ENCODE measurements at places on chromosomes 7 and 10.

DNA sequence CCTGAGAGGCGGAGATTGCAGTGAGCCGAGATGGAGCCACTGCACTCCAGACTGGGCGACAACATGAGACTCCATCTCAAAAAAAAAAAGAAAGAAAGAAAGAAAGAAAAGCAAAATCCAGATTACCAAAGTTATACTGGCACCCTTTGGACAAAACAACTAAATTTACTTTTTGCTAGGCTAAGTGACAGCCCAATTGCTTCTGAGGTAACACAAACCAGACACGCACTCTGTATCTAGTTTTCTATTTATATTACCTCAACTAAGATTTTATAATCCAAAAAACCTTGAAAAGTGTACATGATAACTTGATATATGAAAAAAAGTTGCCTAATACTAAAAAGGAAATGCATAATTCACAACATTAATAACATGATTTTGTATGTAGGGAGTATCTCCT is 12.9 kb downstream of the UBE2H start:
- DNase-seq, result no peak

GRCh38 chr7:80330434-80330833 is 181.4 kb downstream of the GNAT3 start:
- DNase-seq, result no peak

DNA sequence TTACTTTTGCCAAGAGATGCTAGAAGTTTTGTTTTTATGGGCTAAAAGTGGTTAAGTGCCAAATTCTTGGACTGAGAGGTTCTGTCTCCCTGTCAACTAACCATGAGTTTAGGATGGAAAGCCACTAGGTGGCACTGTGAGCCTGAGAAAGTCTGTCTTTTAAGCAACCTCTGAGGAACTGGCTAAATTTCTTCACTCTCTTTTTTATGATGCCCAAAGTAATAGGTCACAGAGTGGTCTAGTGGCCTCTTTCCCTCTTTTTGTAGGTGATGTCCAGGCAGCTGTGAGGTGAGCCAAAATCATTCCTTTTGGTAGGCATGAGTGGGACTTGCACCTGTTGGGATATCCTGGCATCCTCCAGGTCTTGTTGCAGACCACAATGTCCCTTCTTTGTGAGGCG is 56.8 kb downstream of the SND1 start:
- DNase-seq, result peak; percentile 85

- DNase-seq, result no peak
These were observed 180.7 kb upstream of the KLF14 start for GRCh38 chr7:130914554-130915294.

GRCh38 chr7:67875558-67875957 is 878.9 kb downstream of the TYW1 start:
- DNase-seq, result no peak

GRCh38 chr10:102072673-102073527 is 7.8 kb downstream of the HPS6 start:
- DNase-seq, result peak; percentile 87

DNA sequence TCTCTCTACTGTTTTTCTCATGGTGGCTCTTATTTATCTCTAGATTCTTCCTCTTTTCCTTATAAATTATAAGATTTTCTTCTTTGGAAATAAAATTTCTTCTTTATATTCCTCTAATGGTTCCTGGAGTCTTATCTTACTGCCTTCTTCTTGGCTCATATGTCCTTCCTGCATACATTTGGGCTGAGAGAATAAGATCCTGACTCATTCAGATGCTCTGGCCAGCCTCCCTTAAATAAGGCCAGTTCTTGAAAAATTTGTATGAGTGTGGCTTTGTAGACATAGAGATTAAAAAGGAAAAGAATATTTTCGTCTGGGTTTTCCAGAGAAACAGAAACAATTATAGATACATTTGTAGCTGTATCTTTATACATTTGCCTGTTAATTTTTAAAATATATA is 411.3 kb downstream of the KIF20B start:
- DNase-seq, result no peak

DNA sequence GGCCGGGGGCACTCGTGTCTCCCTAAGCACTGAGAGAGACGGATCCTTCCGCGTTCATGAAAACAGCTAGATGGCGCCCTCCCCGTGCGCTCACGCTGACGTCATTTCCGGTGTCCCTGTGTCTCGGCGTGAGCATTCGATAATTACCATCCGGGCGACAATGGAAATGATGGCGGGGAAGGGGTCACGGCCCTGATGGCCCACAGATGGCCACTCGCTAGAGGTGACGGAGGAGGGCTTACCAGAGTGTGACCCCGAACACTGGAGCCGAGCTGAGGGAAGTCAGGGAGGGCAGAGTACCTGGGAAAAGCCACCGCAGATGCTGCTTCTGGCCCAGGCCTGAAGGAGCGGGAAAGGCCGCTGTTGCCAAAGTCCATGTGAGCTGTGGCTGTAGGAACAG is 222.9 kb downstream of the TCERG1L start:
- DNase-seq, result no peak

DNA sequence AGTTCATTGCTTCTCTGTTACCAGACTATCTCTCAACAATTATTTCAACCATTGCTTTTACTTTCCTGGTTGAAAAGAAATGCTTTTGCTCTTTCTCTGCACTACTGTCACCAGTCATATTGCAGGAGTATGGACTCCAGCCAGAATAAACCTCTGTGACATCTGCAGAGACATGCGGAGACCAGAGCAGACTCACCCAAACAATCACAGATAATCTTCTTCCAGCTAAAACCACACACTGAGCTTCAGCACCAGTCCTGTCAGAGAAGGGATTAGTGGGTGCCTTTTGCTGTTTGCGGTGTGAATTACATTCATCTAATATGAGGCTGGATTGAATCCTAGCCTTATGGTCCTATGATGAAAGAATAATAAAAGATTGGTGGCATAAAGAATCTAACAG is 258.6 kb downstream of the CNTNAP2 start:
- no peak for DNase-seq

- no peak for DNase-seq
These were observed 1.2 kb downstream of the NPC1L1 start for GRCh38 chr7:44539669-44540506.

GRCh38 chr10:125828311-125828710 is 5.0 kb downstream of the BCCIP start:
- DNase-seq, result no peak

DNA sequence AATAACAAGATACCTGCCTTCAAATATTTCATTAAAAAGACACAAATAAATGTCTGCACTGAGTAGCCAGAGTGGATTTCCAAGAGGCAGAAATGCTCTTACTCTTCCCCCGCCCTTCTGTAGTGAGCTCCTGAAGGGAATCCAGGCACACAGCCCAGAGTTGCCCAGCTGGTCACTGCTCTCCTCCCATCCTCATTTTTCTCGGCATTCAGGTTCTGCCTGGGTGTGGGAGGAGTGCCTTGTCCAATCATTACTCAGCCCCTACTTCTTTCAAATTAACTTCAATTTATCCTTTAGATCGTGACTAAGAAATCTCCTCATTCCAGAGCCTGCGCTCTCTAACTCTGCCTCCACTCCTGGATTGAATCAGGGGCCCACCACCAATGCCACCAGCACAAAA is 12.2 kb downstream of the CCDC6 start:
- DNase-seq, result no peak

DNA sequence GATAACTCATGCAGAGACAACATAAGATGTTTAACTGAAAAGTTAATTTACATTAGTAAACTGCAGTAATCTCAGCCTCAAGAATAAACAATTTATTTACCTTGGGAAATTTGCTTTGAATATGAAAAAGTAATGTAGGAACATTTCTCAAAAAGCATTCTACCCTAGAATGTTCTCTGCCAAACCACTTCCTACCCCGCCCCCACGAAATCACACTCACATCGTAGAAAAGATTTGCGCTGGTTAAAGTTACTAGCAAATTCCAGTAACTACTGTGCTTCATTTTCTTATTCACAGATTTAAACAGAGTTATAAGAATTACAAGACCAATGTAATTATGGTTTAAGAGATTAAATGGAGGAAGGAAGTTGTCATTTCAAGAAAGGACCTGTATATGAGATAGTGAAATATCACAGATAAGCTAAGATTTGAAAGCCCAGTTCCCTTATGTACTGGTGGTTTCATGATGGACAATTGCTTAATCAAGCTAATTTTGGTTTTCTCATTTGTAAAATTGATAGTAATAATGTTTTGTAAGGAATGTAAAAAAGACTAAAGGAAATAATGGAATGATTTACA is 175.4 kb downstream of the GNAI1 start:
- no peak for DNase-seq

DNA sequence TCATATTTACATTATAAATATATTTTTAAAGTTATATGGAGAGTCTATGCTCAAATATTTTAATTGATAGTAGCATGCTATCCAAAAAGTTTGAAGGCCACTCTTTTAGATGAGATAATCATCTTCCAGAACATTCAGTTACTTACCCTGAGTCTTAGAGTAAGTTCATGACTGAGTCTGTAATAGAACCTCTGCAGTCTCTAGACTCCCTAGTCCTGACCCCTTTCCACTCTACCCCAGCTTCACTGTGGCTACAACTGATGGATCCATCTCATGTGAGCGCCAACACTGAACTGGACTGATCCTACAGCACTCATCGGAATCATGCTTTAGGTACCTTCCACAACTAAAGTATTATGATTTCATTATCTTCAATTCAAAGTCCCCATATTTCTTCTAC is 10.1 kb downstream of the HACD1 start:
- DNase-seq, result no peak

GRCh38 chr7:124460056-124460450 is 305.5 kb downstream of the GPR37 start:
- no peak for DNase-seq

GRCh38 chr10:75410132-75411005 is 8.8 kb upstream of the ZNF503 start:
- no peak for DNase-seq

- no peak for DNase-seq
These were observed 1.1 kb downstream of the PSMA2 start for GRCh38 chr7:42930889-42931288.

- DNase-seq, result no peak
These were observed 244.0 kb upstream of the CXCL12 start for GRCh38 chr10:44628921-44629320.

Measured in activated CD8-positive, alpha-beta T cell treated with anti-CD3 and anti-CD28 coated beads, Interleukin-2, amount 10 ng/mL, durations not matched to agents 7 days and 5 days (primary cell).